A549 treated with Mapracorat at 1 μM for 4 hours (cell line): ENCODE measurements at places on chromosomes 2 and 18. TPM values are rescaled to one million over a fixed set of nuclear protein-coding genes. Genes with fewer than 3 reads are reported as not detected.

Gene SESTD1
- 16.3 to 31.7 TPM (median 23.1 TPM) in 5 replicates for total RNA-seq

Gene SOWAHC
- total RNA-seq, result 7.6 to 10.5 TPM (median 10.3 TPM) in 5 replicates

Gene ITGB1BP1
- 164 to 200 TPM (median 176 TPM) in 5 replicates for total RNA-seq

Gene RIT2
- not detected in 5 replicates for total RNA-seq

Gene GRB14
- 3.9 to 6.1 TPM (median 5.2 TPM) in 5 replicates for total RNA-seq

Gene ARHGAP28
- total RNA-seq, result 0.02 to 0.49 TPM (median 0.12 TPM) in 3 of 5 replicates, not detected in the others

Gene C2orf80
- not detected in 5 replicates for total RNA-seq

Gene TOGARAM2
- 0.06 to 0.52 TPM (median 0.24 TPM) in 5 replicates for total RNA-seq

Gene CTAGE1
- not detected in 5 replicates for total RNA-seq

Gene CYP1B1
- total RNA-seq, result 3.9 to 4.9 TPM (median 4.2 TPM) in 5 replicates

Gene SDC1
- 148 to 201 TPM (median 187 TPM) in 5 replicates for total RNA-seq

Gene FZD7
- total RNA-seq, result 5.2 to 7.3 TPM (median 6.4 TPM) in 5 replicates

Gene FOXI3
- total RNA-seq, result 0.06 to 0.07 TPM in 2 of 5 replicates, not detected in the others

Gene WDR33
- total RNA-seq, result 18.9 to 28.0 TPM (median 25.2 TPM) in 5 replicates

Gene CCDC85A
- 0.22 to 0.27 TPM (median 0.24 TPM) in 5 replicates for total RNA-seq

Gene ZSWIM2
- not detected in 5 replicates for total RNA-seq

Gene HOXD8
- 4.6 to 6.0 TPM (median 5.6 TPM) in 5 replicates for total RNA-seq

Gene MAB21L4
- 0.11 to 0.28 TPM (median 0.20 TPM) in 5 replicates for total RNA-seq

Gene POTEJ
- total RNA-seq, result not detected in 5 replicates

Gene COPS8
- total RNA-seq, result 133 to 172 TPM (median 140 TPM) in 5 replicates

Gene CENPO
- total RNA-seq, result 44.3 to 53.9 TPM (median 46.9 TPM) in 5 replicates

Gene C2orf15
- 0.43 to 1.0 TPM (median 0.81 TPM) in 5 replicates for total RNA-seq

Gene RDH14
- 34.6 to 42.4 TPM (median 37.3 TPM) in 5 replicates for total RNA-seq

Gene ASB18
- not detected in 5 replicates for total RNA-seq

Gene MC5R
- not detected in 5 replicates for total RNA-seq

Gene SFT2D3
- total RNA-seq, result 4.4 to 7.1 TPM (median 5.9 TPM) in 5 replicates

Gene ARHGAP15
- total RNA-seq, result not detected in 5 replicates

Gene NEB
- total RNA-seq, result 0.18 to 0.34 TPM (median 0.23 TPM) in 5 replicates

Gene RND3
- 46.2 to 54.1 TPM (median 52.1 TPM) in 5 replicates for total RNA-seq

Gene ARHGEF4
- total RNA-seq, result 7.4 to 10.6 TPM (median 9.8 TPM) in 5 replicates

Gene ITGA6
- 36.6 to 47.2 TPM (median 44.6 TPM) in 5 replicates for total RNA-seq

Gene FHOD3
- total RNA-seq, result 2.2 to 2.8 TPM (median 2.4 TPM) in 5 replicates

Gene AQP4
- total RNA-seq, result not detected in 5 replicates

Gene COL6A3
- 0.11 to 0.47 TPM (median 0.30 TPM) in 5 replicates for total RNA-seq

Gene STEAP3
- total RNA-seq, result 42.5 to 52.2 TPM (median 47.0 TPM) in 5 replicates

Gene GGCX
- total RNA-seq, result 34.5 to 45.3 TPM (median 44.6 TPM) in 5 replicates

Gene LRATD1
- 0.05 to 0.08 TPM (median 0.07 TPM) in 4 of 5 replicates, not detected in the other for total RNA-seq

Gene METAP1D
- 2.3 to 3.0 TPM (median 2.7 TPM) in 5 replicates for total RNA-seq

Gene ODC1
- total RNA-seq, result 149 to 169 TPM (median 161 TPM) in 5 replicates

Gene RFTN2
- total RNA-seq, result 0.02 TPM in 1 of 5 replicates, not detected in the others

Gene AGXT
- not detected in 5 replicates for total RNA-seq

Gene CELF4
- total RNA-seq, result not detected in 5 replicates

Gene OR6B3
- not detected in 5 replicates for total RNA-seq

Gene GCG
- total RNA-seq, result not detected in 5 replicates

Gene IMP4
- total RNA-seq, result 143 to 180 TPM (median 159 TPM) in 5 replicates

Gene SMC6
- total RNA-seq, result 23.6 to 31.6 TPM (median 30.5 TPM) in 5 replicates

Gene FER1L5
- not detected in 5 replicates for total RNA-seq

Gene EVA1A
- total RNA-seq, result 7.8 to 14.0 TPM (median 9.1 TPM) in 5 replicates

Gene ZNF396
- 0.56 to 1.4 TPM (median 0.82 TPM) in 5 replicates for total RNA-seq

Gene MALT1
- 7.9 to 10.6 TPM (median 9.1 TPM) in 5 replicates for total RNA-seq

Gene SERPINB7
- total RNA-seq, result 1.7 to 2.5 TPM (median 2.3 TPM) in 5 replicates
